Hematopoietic multipotent progenitor cell treated with erythropoietin and hydrocortisone succinate and interleukin-3 and kit ligand, for 4 days (in vitro differentiated cells): ENCODE measurements at places on chromosomes 7 and 10.

DNA sequence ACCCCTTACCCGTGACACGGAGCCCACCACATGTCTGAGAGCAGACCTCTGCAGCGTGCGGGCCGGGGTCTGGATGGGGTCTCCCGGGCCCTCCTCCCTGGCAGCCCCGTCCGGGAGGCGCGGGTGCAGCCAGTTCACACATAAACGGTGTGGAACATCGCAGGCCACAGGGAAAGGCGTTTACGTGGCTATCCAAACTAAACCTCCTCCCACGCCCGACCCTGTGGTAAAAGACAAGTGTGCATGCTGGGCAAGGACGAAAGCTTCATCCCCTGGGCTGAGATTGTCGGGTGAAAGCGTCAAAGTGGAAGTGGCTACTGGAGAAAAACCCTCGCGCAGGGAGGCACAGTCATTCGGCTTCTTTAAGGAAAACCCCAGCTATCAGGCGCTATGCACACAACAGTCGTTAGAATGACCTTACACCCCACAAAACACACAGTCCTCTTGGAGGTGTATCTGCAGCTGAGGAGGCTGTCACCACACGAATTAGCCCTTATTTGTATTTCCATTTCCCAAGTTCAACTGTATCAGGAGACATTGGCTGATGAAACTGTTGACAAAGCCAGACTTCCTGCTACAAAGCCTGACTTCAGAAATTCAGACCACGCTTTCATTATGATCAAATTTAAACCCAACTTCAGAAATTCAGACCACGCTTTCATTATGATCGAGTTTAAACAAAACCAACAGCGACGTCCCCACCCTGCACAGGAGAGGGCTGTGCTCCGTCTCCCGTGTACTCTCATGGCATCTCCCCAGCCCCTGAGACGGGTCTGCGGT lies 15.3 kb downstream of the GPER1 start:
- no peak for DNase-seq

- no peak for DNase-seq
Measured at GRCh38 chr7:46220066-46220630, 299.1 kb upstream of the IGFBP3 start.

GRCh38 chr10:49183596-49184542 lies 4.3 kb downstream of the TMEM273 start:
- DNase-seq: peak; percentile 83

- no peak for DNase-seq
Measured at GRCh38 chr10:20254497-20254896, 438.3 kb downstream of the PLXDC2 start.

DNA sequence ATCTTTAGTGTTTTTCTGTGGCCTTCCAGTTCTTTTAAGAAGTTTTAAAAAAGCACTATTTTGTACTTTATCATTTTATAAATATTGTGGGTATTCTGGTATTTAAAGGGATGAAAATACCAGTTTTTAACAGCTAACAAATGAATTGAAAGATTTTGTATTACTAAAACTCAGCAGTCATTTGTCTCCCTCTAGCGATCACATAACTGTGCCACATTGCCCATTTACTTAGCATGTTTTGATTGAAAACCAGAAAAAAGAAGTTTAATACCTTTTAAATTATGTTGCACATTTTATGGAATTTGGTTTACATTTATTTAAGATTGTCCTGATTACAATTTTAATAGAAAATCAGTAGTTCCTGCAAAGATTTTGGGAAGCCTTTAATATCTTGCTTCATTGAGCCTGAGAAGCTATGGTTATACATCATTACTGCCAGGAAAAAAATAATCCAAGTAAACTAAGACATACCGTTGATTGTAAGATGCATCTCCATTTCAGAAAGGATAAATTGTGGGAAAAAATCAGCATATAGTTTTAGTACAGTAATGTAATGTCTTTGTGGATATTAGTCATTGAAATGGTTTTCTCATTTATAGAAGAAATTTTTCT lies 34.9 kb downstream of the TAX1BP1 start:
- DNase-seq: peak; percentile 72

DNA sequence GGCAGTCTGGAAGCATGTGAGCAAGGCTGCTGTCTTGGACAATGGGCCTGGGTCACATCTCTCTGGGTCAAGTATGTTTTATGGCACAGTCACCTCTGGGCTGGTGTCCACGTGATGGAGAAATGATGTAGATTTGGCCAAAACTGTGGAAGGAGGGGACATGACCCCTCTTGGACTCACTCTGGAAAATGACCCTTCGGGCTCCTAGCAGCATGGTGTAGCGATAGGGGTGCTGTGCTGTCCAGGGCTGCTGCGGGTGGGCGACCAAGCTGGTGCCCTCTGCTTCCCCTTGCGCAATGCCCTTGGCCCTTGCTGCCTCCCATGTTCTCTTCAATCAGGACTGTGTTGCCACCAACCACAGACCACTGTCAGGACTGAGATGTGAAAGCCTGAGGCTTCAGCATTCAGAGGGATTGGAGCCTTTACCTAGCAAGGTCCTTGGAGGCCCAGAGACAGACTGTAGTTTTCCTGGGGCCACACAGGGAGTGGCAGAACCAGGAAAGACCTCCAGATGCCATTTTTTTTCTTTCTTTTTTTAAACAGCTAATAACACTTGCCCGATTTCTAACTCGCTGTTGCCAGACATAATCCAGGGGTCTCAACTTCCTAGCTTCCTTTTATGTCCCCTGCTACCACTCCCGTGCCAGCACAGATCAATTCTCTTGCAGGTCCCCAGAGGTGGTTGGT lies 6.1 kb downstream of the CYP26A1 start:
- peak; percentile 14 for DNase-seq

- no peak for DNase-seq
Measured at GRCh38 chr10:126455766-126456405, 67.6 kb upstream of the ADAM12 start.

DNA sequence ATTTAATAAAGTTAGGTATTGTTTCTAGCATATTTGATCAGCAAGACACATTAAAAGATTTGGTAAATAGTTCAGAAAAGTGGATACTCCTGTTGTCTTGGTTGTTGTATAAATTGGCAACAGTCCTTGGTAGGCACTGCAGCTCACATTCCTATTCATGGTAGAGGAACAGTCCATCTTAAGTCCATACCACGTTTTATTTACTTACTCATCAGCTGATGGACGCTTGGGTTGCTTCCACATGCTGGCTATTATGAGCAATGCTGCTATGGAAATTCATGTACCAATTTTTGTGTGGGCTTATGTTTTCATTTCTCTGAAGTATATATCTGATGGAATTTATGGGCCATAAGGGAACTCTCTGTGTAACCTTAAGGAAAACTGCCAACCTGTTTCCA lies 43.3 kb downstream of the C10orf120 start:
- no peak for DNase-seq

- DNase-seq: no peak
Measured at GRCh38 chr10:58951746-58952145, 224.7 kb upstream of the PHYHIPL start.

DNA sequence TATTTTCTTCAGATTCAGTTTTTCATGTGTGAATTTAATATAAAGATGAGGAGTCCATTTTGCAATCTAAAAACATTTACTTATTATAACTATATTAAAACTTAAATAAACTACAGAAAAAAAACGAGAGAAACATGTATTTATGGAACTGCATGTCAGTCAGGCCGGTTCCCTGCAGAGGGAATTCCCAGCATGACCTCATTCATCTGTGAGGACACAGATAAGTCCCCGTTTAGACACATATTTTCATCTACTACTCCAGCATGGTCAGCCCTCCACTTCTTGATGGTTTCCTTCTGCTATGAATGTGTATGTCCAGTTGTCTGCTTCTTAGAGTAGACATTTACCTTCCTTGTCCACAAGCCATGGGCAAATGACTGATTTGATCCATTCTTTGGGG lies 339.1 kb downstream of the SEMA3D start:
- DNase-seq: no peak

DNA sequence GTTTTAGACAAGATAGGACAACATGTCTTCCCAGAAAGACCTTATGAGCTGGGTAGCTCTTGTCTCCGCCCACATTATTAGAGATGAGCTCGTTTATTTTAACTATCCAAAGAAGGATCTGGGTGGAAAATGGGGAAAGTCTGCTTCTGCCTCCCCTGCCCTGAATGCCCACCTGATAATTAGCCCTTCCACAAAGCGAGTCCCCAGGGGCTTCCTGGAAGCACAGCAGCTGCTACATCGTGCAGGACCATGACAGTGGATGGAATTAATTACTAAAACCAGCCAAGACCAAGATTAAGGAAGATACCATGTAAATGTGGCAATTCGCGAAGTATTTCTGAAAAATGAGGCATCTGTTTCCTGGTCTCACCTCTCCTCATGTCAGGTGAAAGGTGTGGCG lies 374.4 kb downstream of the PAXIP1 start:
- DNase-seq: no peak

GRCh38 chr10:132271458-132272230 lies 36.1 kb downstream of the STK32C start:
- no peak for DNase-seq

- no peak for DNase-seq
Measured at GRCh38 chr7:126040114-126041045, 1110.8 kb upstream of the POT1 start.

- peak; percentile 66 for DNase-seq
Measured at GRCh38 chr7:43584195-43584586, 1.3 kb downstream of the STK17A start.

DNA sequence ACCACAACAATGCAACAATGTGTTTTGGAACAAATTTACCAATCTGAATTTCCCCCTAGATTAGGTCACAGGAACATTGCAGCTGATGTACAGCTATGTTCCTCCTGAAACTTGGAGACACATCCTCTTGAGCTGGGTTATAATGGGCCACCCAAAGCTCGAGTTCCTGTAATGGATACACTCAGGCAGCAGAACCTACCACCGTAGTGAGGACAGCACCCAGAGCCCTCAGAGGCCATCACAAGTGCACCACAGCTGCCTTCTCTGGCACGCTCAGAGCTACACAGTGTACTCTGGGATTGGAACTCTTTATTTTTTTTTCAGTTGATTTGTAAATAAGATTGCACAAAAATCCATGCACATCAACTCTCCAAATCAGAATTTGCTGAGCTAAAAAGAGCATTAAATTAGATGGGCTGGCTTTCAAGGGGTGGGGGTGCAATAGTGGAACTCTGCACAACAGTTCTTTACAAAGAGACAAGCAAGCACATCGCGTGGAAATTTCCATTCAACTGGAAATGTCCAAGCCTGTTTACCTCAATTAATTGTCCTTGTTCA lies 56.7 kb downstream of the EGFR start:
- no peak for DNase-seq

DNA sequence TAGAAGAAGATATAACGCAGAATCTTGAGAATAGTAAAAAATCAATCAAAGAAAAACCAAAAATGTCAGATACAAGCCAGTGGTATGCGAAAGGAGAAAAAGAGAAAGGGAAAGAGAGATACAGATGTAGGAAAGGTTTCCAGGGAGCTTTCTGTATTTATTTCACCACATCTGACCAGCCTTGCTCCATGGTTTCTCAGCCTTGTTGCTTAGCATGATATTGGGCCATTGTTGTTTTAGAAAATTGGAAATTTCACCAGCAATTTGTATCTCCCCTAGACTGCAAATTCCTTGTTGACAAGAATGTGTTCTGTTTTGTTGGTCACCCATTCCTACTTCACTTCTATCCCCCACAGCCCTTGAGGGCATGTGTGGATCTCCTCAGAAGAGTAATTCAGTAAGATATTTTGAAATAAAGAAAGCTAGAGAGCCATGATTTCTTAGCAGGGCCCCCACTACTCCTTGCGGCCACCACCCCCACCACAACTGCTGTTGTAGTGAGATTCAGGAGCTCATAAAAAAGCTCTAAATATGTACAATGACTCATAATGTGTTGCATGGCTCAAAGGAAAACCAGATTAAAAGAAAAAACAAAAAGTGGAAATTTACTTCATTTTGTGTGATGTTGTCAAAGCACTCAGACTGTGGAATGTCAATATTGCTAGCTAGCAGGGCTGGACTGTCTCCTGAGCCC lies 138.7 kb downstream of the CHRM2 start:
- no peak for DNase-seq

- peak; percentile 74 for DNase-seq
Measured at GRCh38 chr7:6232534-6232933, 39.9 kb downstream of the CYTH3 start.

DNA sequence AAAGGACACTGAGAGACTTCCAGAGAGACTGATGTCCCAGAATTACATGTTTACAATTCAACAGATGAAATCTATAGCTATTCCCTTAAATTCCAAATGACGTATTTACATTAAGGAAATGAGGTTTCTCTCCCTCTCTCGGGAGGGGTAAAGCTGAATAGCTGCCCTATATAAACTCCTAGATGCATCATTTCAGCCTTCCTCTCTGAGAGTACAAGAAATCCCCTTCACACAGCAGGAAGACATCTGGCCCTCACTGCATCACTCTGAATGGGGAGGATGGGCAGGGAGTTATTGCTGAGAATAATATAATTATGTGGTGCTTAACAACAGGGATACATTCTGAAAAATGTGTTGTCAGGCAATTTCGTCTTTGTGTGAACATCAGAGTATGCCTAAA lies 11.0 kb downstream of the POT1 start:
- DNase-seq: no peak

DNA sequence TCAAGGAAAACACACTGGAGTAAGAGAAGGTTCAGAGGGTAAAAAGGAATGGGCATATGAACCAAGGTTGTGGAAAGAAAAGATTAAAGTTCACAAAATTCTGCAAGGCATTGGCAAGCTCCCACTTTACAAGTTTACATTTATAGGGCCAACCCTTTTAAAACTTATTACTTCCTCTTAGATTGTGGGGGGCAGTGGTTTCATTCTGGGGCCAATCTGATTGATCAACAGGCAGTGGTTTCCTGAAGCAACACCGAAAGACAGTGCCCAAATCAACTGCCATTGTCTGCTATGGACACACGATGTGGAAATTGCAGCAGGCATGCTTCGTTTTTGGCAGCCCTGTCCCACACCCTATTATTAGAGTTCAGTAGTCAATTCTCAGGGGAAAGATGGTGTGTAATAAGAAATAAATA lies 154.0 kb downstream of the SGMS1 start:
- DNase-seq: peak; percentile 90

DNA sequence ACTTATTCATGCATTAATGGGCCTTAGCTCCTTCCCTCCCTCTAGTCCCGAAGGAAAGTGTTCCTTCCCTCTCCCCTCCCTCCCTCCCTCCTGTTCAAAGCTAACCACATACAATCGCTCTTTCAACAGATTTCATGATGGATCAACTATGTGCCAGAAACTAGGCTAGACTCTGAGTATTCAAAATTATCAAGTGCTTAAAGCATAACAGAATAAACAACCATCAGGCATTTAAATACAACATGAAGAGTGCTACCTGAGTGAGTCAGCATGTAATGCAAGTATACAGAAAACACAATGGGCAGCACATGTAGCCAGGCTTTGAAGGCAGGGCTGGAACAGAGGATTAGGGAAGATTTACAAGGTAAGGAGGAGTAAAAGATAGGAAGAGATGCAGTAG lies 11.3 kb downstream of the CHCHD3 start:
- no peak for DNase-seq
